ENCODE measurements at places on chromosomes 12 and 14. TPM values are rescaled to one million over a fixed set of nuclear protein-coding genes. Genes with fewer than 3 reads are reported as not detected.
A peak's percentile ranks its signal among the peaks of the same experiment; 100 is the strongest.

DNA sequence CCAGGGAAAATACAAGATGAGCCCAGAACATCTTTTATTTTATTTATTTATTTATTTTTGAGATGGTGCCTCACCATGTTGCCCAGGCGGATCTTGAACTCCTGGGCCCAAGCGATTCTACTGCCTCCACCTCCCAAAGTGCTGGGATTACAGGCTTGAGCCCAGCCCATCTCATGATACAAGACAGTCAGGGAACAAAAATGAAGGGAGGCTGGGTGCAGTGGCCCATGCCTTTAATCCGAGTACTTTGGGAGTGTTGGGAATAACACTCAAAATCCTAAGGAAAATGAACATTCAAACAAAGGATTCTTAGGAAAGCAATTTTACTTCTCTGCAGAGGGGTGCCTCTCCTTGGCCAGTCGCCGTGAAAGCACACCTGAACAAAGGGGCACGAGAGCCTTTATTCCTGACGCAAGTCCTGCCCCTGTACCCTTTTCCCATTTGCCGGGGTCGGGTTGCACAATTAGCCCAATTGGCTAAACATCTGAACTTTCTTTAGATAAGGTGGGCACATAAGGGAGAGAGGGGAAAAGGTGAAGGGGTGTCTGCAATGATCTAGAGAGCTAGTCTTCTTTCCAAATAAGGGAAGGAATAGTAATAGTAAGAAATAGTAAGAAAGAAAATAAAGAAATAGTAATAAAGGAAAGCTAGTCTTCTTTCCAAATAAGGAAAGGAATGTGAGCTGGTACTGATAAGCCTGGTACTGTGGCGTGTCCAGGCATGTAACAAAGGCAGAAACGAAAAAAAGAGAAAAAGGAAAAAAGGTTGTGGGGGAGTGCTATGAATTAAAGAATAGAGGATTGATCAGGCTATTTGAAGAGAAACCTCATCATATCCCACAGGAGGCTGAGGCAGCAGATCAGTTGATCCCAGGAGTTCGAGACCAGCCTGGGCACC, 13.4 kb downstream of the NCAPD2 start:
- no peak for DNase-seq

DNA sequence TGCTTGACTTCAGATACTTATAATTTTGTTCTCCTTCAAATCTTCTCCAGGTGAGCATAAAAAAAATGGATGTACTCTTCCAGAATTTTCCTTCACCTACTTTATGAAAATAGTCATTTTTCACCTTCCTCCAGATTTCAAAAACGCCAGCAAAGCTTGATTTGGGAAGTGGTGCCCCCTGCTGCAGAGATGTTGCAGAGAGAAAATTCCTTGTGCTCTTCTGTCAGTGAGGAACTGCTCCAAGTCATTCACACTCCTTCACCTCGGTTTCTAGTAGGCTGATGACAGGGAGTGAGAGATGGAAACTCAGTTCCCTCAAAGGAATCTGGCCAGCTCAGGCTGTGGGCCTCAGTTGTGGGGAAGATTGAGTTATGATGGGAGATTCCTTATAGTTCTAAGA, 24.2 kb upstream of the RNASE3 start:
- no peak for DNase-seq

GRCh38 chr12:761256-761655, 8.9 kb downstream of the WNK1 start:
- no peak for DNase-seq

GRCh38 chr12:31923063-31923412, 36.2 kb upstream of the RESF1 start:
- peak; percentile 14 for DNase-seq

DNA sequence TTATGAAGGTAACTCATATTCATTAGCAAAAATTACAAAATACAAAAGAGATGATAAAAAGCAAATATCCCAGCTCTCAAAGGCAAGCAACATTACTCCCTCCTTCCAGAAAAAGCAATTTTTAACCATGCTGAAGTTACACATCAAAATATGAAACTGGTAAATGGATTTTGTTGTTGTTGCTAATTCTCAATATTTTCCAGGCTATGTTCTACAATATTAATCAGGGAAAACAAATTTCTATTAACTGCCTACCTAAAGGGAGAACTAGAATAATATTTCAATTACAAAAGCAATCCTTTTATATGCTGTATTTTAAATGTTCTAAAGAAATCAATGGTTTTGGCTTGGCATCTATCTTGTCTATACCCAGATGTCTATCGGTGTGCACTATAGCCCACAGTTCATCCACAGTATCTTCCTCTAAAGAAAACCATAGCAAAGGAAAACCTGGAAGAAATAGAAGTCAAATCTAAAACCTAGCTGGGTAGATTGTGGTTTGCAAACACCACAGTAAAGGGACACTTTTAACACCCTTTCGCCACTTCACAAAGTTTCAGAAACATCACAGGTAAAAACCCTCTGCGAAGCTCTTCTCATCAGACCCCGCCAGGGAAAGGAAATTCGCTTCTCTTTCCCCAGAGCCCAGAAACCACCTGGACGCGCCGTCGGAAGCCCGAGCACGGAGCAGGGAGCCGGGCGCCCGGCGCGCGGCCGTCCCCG, 32.0 kb downstream of the TC2N start:
- DNase-seq = peak; percentile 39

- no peak for DNase-seq
Measured at GRCh38 chr12:101828463-101829196, 2.1 kb downstream of the GNPTAB start.

DNA sequence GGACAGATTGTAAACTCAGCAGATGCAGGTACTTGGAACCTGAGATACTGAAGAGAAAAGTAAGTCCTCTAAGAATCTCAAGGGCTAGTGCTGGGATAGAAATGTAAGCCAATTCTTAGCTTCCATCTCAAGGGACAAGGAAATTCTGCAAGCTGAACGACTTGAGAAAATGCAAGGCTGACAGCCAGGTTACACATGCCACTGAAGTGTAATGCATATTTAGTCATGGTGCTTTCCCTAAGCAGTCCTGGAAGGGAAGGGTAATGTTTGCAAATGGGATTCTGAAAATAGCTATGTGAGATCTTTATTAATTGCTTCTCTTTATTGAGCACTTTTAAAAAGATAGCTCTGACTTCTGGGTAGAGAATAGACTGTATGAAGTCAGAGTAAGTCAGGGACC, 402.7 kb upstream of the SEL1L start:
- DNase-seq = no peak

DNA sequence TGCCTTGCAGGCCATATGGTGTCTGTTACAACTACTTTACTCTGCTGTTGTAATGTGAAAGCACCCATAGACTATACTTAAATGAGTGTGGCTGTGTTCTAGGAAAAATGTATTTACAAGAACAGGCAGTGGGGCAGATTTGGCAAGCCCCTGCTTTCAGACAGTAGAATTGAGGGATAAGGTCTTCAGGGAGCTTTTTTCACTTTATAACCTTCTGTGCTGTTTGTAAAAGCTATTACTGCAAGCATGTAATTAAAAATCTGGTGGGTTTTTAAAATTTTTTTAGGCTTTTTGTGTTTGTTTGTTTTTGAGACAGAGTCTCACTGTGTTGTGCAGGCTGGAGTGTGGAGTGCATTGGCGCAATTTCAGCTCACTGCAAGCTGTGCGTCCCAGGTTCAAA, 73.9 kb downstream of the VEZT start:
- DNase-seq = no peak

The KRT75 gene
- not detected for total RNA-seq

The PTGER2 gene
- total RNA-seq = 6.2 TPM

The MIP gene
- not detected for total RNA-seq
